ENCODE measurements at places on chromosomes 6 and 20.

DNA sequence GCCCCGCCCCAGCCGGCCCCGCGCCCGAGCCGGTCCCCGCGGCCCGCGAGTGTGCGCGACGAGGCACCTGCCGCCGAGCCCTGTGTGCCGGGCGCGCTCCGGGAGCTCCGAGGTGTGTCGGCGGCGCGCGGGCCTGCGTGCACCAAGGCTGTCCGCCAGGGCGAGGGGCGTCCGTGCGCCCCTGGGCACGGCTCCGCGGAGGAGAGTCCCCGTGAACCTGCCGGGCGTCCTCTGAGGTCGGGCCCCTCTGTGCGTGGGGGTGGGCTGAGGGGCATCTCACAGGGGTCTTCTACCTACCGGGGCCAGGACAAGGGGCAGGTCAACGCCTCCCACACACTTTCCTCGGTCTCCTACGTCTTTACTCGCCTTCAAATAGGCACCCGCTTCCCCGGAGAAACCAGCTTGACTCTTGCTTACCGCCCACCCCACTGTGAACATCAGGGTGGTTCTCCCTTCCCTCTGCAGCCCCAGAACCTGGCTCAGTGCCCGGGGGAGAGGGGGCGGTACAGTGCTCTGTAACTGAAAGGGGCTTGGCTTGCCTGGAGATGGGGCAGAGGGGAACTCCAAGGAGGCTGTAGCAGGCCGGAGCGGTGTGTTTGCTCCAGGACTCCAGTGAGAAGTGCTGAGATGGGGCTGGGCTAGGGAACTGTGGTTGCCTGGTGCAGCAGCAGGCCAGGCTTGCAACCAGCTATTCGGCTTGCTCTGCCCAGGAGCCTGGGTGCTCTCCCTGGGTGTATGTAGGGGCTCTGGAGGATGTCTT lies at the start of gene SAMD10:
Gene SAMD10 (minus strand): TSS at position 86 of the 760 bp plus-strand sequence. CDS start 175 bp downstream, outside the sequence.
- no peak for DNase-seq

- DNase-seq = no peak
These were observed 1.7 kb upstream of the RIPOR3 start for GRCh38 chr20:50693001-50693400.

- DNase-seq = no peak
These were observed 46.3 kb upstream of the NCOA3 start for GRCh38 chr20:47455133-47456040.

GRCh38 chr6:167103041-167103891 lies 19.6 kb upstream of the CCR6 start:
- DNase-seq = no peak

DNA sequence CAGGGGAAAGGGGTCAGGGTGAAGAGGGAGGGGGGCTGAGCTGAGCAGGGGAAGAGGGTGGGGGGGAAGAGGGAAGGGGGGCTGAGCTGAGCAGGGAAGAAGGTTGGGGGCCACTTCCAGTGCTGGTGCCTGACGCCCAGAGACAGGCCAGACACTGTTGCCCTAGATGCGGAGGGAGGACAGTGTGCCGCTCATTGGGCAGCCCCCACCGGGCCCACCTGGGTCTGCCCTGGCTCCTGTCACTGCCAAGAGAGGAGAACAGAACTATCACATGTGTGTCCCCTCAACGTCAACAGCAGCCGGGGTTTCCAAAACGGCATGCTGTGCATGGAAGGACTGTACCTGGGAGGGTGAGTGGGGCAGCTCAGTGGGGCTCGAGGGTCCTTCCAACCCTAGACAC lies 342.1 kb downstream of the CDH4 start:
- DNase-seq = no peak
